ENCODE measurements at places on chromosomes 3 and 15. TPM values are rescaled to one million over a fixed set of nuclear protein-coding genes. Genes with fewer than 3 reads are reported as not detected.

The DLL4 gene
- 9.7 TPM for total RNA-seq

The CAV3 gene
- total RNA-seq: not detected

DNA sequence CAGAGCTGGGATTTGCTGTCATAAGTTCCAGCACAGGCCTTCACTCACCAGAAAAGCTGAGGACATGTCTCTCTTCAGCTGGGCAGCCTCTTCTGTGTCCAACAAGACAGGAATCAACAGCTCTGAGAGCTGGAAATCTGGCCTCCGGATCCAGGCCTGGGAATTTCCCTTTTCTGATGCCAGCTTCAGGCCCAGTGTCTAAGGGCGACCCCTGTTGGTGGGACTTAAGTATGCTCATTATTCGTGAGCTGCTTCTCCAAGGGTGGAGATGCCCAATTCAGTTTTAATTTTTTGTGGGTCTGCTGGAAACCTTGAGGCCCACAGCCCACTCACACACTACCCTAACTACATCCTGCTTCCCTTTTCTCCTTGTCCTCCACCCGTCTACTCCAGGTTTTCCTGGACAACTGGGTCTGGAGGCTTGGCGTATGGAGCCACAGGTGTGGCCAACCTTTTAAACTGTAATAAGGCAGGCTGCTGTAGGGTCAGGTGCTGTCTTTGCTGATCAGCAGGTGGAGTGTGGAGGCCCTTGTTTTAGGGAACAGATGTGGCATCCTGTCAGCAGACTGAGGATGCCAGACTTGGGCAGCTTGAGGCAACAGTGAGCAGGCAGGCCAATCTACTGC is 2.6 kb upstream of the CEMIP start:
- peak; percentile 73 for DNase-seq
- H3K36me3 ChIP-seq: no peaks in the 10 kb centered on the region
- no peak overlapping the region for H3K27ac ChIP-seq
- no peak overlapping the region for H3K4me3 ChIP-seq
- H3K4me1 ChIP-seq: no peaks in the 10 kb centered on the region

GRCh38 chr15:39432912-39433348 is 147.9 kb upstream of the THBS1 start:
- no peaks in the 10 kb centered on the region for H3K4me1 ChIP-seq
- H3K36me3 ChIP-seq: no peaks in the 10 kb centered on the region
- no peak overlapping the region for H3K27ac ChIP-seq
- no peaks in the 10 kb centered on the region for H3K27me3 ChIP-seq
- no peak for DNase-seq

The CAMK1 gene
- 31.4 TPM for total RNA-seq

GRCh38 chr3:23071296-23071695 is 131.8 kb upstream of the UBE2E2 start:
- H3K27ac ChIP-seq: no peak overlapping the region
- H3K27me3 ChIP-seq: no peaks in the 10 kb centered on the region
- DNase-seq: no peak

DNA sequence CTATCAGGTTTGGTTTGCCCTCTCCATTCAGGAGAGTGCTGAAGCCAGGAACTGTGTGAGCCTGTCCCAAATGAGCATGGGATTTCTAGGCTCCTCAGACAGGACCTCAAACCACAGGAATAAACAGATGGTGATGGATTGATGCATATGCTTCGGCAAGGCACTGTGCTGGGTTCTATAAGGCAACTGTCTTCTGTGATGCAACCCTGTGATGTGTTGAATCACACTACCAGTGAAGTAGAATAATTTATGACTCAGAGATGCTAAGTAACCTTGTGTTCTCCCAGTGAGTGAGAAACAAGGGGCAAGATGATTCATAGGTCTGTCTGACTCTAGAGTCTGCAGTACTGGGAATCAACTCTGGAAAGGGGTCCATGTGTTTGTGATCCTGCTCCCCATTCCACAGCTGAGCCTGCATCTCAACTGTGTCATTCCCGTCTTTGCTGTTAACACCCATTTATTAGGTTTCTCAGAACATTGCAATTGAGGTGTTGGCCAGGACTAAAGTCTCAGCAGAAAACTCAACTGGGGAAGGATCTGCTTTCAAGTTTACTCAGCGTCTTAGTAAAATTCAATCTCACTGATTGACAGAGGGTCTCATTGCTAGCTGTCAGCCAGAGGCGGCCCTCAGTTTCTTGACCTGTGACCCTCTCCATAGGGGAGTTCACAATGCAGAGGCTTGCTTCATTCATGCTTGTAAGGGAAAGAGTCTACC is 510.1 kb upstream of the CFAP20DC start:
- no peak overlapping the region for H3K4me3 ChIP-seq
- no peaks in the 10 kb centered on the region for H3K4me1 ChIP-seq
- no peaks in the 10 kb centered on the region for H3K27me3 ChIP-seq
- no peak overlapping the region for H3K27ac ChIP-seq

- no peak overlapping the region for H3K27ac ChIP-seq
- no peak overlapping the region for H3K4me3 ChIP-seq
- no peaks in the 10 kb centered on the region for H3K27me3 ChIP-seq
- no peaks in the 10 kb centered on the region for H3K4me1 ChIP-seq
- DNase-seq: no peak
- no peaks in the 10 kb centered on the region for H3K36me3 ChIP-seq
Observed at GRCh38 chr3:186869253-186870100, 27.0 kb downstream of the ADIPOQ start.

- no peaks in the 10 kb centered on the region for H3K4me1 ChIP-seq
- H3K27me3 ChIP-seq: no peaks in the 10 kb centered on the region
- H3K4me3 ChIP-seq: no peak overlapping the region
- no peaks in the 10 kb centered on the region for H3K36me3 ChIP-seq
- no peak for DNase-seq
Observed at GRCh38 chr15:101394654-101395053, 94.9 kb downstream of the PCSK6 start.

DNA sequence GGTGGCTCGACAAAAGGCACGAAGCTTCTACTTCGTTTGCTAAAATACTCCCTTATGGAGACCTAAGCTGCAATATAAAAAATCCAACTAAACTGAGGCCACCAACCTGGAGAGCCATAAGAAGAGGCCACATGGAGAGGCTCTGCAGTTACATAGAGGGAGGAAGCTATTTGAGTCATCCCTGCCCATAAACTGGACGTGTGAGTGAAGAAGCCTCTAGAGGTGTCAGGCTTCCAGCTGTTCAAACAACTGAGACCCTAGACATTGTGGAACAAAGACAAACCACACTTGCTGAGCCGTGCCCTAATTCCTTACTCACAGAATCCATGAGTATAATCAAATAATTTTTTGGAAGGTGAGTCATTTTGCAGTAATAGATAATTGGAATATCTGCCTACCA is 50.2 kb upstream of the GMNC start:
- H3K27me3 ChIP-seq: no peaks in the 10 kb centered on the region
- no peak overlapping the region for H3K27ac ChIP-seq
- H3K4me3 ChIP-seq: no peak overlapping the region
- no peaks in the 10 kb centered on the region for H3K36me3 ChIP-seq

The PAQR9 gene
- total RNA-seq: not detected

- H3K27me3 ChIP-seq: no peaks in the 10 kb centered on the region
- H3K27ac ChIP-seq: no peak overlapping the region
- DNase-seq: no peak
- H3K4me1 ChIP-seq: no peaks in the 10 kb centered on the region
Observed at GRCh38 chr3:143914257-143914656, 57.4 kb upstream of the DIPK2A start.

DNA sequence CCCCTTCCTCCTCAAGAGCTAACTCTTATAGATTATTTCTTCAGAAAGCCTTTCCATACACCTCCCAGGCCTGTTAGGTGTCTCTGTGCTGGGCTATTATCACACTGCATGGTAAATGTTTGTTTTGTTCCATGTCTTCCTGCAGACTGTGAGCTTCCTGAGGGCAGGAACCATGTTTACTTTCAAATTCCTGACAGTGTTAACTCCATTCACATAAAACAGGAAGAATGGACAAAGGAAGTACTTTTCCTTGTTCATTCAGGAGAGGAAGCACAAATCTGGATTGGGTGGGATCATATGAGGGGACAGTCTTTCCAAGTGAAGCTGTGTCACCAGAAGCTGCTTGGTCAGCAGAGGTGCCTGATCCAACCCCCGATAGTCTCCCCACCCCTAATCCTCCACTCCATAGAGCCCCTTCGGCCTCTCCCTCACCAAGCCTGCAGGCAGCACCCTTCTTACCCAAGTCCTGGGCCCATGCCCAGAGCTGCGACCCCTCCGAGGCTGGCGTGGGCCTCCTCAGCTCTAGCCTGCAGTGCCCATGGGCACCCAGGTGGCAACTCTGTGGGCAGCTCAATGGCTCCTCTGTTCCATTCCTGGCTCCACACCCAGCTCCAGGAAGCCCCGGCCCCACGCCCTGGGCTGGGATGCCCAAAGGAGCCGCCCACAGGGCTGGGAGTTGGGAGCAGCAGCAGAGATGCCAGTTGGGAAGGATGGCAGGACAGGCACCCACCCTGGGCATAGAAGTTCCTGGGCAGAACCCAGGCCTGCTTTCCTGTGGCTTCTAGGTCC is 6.9 kb downstream of the SHF start:
- H3K27ac ChIP-seq: no peak overlapping the region
- no peaks in the 10 kb centered on the region for H3K36me3 ChIP-seq
- DNase-seq: no peak
- H3K4me1 ChIP-seq: peaks cover 1% of the 10 kb centered on the region
- H3K27me3 ChIP-seq: no peaks in the 10 kb centered on the region

The PLA2G4F gene
- total RNA-seq: not detected

The PFKFB4 gene
- total RNA-seq: 7.2 TPM

DNA sequence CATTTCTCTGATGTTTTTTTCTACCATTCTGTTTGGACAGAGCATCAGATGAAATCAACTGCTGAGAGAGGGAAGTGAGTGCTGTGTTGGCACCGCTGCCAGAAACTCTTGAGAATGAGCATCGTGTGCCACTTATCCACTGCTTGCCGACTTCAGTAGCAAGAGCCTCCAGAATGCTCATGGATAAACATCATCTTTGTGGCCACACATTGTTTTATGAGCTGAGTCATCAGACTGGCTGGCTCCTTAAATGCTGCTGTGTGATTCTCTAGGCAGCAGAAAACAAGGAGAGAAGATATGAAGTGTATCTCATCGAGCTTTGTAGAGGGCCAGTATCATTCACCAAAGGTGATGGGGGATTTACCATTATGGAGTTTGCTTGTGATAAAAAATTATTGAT is 3.4 kb upstream of the DOCK3 start:
- no peak for DNase-seq
- H3K4me3 ChIP-seq: no peak overlapping the region
- H3K36me3 ChIP-seq: no peaks in the 10 kb centered on the region
- H3K27me3 ChIP-seq: no peaks in the 10 kb centered on the region
- no peaks in the 10 kb centered on the region for H3K4me1 ChIP-seq

The NR2E3 gene
- 3.2 TPM for total RNA-seq

GRCh38 chr15:40743921-40744814 is 10.9 kb downstream of the RMDN3 start:
- peaks cover 5% of the 10 kb centered on the region for H3K36me3 ChIP-seq
- no peaks in the 10 kb centered on the region for H3K27me3 ChIP-seq
- no peak overlapping the region for H3K4me3 ChIP-seq
- no peaks in the 10 kb centered on the region for H3K4me1 ChIP-seq
- no peak overlapping the region for H3K27ac ChIP-seq
- DNase-seq: peak; percentile 53

GRCh38 chr3:160482796-160483195 is 33.2 kb upstream of the TRIM59 start:
- no peak overlapping the region for H3K4me3 ChIP-seq
- no peaks in the 10 kb centered on the region for H3K36me3 ChIP-seq
- no peaks in the 10 kb centered on the region for H3K27me3 ChIP-seq
- H3K27ac ChIP-seq: no peak overlapping the region

- peaks cover 8% of the 10 kb centered on the region for H3K4me1 ChIP-seq
- peak overlapping the region; percentile 61 for H3K27ac ChIP-seq
- DNase-seq: peak; percentile 66
- H3K36me3 ChIP-seq: no peaks in the 10 kb centered on the region
Observed at GRCh38 chr3:120448756-120449155, 2.0 kb downstream of the FSTL1 start.

DNA sequence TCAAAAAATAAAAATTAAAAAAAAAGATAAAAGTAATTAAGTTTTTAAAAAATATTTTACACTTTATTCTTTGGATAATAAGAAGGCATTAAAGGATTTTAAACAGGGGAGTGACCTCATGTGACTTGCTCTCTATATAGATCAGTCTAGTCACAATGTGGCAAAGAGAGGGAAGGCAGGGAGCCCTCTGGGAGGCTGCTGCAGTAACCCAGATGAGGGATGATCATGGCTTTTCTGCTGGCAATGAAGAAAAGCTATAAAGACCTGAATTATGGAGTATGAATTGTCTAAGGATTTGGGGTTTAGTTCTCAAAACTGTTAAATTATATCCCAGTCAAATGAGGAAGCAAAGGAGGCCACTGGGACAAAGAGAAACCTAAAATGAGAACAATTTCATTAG is 58.1 kb downstream of the SUMF1 start:
- H3K27me3 ChIP-seq: no peaks in the 10 kb centered on the region
- DNase-seq: no peak
- no peak overlapping the region for H3K4me3 ChIP-seq

DNA sequence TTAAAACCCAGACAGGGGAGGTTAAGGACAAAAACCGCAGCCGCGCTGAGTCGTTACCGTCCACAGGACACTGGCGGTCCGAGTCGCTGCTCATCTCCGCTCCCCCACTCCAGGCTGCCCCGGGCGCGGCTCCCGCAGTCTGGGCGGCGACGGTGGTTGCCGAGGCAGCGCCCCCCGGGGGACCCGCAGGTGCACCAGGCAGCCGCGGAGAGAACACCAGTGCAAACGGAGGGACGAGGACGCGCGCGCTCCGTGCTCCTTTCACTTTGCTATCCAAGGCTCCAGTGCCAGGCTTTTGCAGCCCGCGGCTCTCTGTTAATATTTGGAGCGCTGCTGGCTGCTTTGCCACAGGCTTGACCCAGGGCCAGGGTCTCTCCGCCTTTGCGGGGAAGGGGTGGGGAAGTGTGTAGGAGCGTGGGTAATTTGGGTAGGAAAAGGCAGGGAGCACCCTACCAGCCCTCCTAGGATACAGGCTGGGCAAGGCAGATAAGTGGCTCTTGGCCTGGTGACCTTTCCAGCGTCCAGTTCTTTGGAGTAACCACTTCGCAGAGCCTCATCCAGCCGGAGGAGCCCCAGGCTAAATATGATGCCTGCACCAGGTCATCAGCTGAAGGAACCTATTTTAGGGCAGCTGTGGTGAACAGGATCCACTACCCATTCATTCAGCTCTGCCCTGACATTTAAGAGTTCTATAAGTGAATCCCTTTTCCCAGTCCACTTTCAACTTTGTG is at the start of gene GADL1:
GADL1 (minus strand) TSS at position 141 of the 731 bp plus-strand sequence; CDS start at position 94, 47 bp downstream.
- H3K27me3 ChIP-seq: no peaks in the 10 kb centered on the region
- H3K36me3 ChIP-seq: no peaks in the 10 kb centered on the region
- peak within 1 kb of the TSS; percentile 99 for H3K4me3 ChIP-seq
- H3K4me1 ChIP-seq: no peaks in the 10 kb centered on the region
- H3K27ac ChIP-seq: no peak within 1 kb of the TSS

The MESP1 gene
- total RNA-seq: 0.63 TPM
